ENCODE measurements at places on chromosomes 4 and X.
A peak's percentile ranks its signal among the peaks of the same experiment; 100 is the strongest.

DNA sequence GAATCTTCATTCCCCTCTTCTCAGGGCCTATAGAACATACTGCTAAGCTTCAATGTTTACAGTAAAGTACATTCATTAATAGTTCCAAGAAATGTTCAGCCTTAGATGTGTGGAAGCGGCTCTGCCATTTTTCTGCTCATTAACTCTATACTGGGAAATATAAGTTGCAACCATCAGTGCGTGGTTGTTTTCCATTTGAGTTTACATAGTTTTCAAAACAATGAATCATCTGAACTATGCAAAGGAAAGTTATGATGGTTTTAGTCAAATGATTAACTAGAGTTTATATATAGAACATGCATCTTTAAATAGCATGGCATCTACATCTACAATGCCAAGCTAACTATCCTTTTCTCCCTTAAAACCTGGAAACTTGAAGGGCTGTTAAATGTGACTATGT, 29.6 kb downstream of the LEF1 start:
- DNase-seq: no peak

DNA sequence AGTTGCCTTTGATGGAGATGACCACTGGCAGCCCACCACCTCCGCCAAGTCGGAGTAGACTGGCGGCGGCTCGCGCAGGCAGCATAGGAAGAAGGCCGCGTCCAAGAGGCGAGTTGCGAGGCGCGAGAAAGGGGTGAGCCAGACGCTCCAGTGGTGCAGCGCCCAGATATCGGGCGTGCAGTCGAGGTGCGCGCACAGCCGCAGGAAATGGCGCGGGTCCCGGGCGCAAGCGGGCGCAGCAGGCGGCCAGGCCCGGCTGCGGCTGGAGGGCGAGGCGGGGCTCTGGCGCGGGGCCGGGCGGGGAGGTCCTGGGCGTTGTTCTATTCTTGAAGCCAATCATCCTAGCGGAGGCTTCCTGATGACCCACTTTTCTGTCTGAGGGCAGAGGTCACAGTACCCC, 13.2 kb upstream of the PGRMC1 start:
- no peak for DNase-seq

GRCh38 chr4:25827373-25827772, 35.4 kb downstream of the SEL1L3 start:
- no peak for DNase-seq

DNA sequence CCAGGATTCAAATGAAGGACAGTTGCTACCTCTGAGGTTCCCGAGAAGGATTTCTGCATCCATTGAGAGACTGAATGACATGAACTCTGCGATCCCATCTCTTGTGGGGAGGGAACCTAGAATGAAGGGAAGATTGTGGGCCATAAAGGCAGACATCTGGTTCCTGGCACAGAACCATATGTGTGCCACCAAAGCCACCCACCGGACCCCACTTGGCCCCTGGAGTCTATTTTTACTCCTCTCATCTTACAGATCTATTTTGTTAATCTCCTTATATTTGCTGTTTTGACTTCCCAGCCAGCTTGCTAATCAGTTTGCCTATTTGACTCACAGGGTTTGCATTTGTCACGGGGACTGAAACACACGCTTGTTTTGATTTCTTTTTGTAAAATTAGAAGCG, 7.3 kb downstream of the SOD3 start:
- DNase-seq: no peak

- no peak for DNase-seq
Observed at GRCh38 chrX:19882066-19882775, 5.2 kb downstream of the SH3KBP1 start.

DNA sequence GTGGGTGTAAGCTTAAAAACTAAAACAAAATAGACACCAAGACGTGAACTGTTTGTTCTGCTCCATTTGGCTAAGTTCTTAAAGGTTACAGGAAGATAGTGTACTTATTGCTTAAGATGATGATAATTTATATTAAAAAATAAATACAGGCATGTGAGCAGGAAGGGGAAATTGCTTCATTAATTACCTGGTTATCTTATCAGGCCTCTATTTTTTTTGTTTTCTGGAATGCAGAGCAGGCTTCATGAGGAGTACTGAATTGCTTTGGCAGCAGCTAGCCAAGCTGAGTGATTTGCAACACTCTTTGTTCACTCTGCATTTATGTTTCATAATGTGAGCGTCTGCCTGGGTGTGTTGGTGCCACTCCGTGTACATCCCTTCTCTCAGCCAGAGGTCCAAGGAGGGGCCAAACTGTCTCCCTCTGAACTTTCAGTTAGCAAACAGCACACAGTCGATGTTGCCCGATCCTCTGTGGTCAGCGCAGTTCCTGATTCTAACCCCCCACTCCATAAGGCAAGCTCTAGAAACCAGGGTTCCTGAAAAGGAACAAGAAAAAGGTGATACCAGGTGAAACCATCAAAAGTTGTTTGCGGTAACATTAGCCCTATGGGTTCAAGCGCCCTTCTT, 348.2 kb downstream of the SPRY1 start:
- DNase-seq: no peak

DNA sequence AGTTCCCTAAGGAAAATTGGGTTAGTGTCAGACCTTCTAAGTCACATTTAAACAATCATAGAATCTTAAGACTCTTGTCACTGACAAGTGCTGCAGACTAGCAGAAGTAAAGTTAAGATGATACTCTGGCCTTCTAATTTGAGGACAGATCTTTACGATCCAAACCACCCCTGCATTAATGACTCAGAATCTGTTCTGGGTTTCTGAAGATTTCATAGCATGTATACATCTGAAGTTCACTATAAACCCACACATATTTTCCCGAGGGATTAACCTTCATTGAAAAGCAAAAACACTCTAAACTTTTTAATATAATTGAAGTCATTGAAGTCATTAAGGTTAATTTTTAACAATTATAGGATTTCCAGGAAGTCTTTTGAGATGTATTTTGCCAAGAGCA, 674.3 kb downstream of the IQCM start:
- no peak for DNase-seq

GRCh38 chr4:112247021-112247420, 15.4 kb downstream of the AP1AR start:
- DNase-seq: no peak

DNA sequence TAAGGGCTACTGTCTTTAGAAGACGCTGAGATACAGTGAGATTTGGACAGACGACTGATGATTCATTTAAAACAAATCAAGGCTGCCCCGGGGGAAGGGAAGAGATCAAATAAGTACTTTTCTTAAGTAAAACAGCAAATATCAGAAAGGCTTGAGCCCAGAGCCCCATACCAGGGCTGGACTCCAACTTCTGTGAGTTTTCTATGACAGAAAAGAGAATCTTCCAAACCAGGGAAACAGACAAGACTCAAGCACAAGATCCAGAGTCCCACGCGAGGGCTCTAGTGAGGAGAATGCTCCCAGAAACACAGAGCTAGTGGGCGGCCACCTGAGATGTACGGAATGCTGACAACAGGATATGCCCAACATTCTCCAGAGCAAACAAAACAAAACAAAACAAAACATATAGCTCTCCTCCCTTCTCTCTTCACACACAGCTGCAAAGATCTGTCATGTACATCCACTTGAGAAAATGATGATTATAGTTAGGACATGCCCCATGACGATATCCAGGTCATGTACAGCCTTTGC, 13.1 kb downstream of the ACSL1 start:
- no peak for DNase-seq

GRCh38 chr4:126599746-126600145, 1033.0 kb upstream of the INTU start:
- DNase-seq: no peak

DNA sequence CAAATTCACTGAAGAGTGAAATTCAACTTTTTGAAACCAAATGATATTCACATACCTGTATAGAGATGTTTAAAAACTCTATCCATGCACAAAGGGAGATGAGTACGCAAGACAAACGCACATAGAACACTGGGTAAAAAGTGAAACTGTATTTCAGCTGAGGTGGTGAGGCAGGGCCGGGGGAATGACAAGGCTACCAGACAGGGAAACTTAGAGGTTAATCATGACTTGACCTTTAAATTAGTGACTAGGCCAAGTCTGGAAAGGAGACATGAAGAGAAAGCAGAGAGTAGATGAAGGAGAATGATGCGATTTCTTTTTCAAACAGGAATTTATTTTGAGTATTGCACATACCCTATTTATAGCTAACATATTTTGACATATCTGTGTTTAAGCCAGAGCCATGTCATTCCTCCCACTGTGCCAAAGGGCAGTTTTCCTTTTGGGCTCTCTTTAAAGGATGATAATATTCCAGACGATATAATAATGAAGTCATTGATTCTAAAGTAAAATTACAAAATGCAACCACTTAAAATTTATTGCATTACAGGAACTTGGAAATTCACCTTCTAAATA, 49.4 kb downstream of the ARHGEF6 start:
- peak; percentile 22 for DNase-seq

- no peak for DNase-seq
Observed at GRCh38 chr4:54005475-54005874, 58.9 kb downstream of the CHIC2 start.

DNA sequence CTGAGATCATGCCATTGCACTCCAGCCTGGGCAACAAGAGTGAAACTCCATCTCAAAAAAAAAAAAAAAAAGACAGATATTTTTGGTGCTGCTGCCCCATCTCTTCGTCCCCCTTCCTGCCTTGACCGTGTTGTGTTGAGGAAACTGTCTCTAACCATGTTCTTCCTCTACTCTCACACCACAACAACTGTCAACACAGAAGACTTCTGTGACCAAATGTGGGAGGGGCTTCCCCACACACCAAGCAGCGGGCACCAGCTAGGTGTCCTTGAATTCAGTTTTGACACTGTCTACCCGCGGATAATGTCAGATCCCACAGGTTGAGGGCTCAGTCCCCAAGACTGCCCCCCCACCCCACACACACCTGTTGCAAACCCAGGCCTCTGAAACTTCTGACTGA, 104.7 kb upstream of the BCOR start:
- no peak for DNase-seq

GRCh38 chr4:5391492-5391891, 316.9 kb downstream of the EVC2 start:
- DNase-seq: no peak

- DNase-seq: no peak
Observed at GRCh38 chr4:24680746-24681448, 96.5 kb upstream of the DHX15 start.

DNA sequence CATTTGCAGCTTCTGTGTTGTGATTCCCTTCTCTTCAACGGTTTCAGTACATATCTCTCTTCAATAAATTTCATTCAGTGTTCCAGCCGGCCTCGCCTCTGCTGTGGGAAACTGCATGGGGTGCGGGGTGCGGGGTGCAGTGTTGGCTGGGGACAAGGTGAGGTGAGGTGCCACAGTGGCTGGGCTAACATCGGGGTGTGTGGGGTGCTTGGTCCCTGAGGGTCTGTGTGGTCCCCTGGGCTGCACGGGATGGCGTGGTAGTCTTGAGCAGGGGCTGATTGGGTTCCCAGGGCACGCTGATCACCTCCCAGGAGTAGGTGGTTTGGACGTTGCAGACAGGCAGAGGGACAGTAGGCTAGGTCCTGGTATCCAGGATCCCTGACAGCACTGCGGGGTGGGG, 2.7 kb downstream of the PNMA6A start:
- no peak for DNase-seq

DNA sequence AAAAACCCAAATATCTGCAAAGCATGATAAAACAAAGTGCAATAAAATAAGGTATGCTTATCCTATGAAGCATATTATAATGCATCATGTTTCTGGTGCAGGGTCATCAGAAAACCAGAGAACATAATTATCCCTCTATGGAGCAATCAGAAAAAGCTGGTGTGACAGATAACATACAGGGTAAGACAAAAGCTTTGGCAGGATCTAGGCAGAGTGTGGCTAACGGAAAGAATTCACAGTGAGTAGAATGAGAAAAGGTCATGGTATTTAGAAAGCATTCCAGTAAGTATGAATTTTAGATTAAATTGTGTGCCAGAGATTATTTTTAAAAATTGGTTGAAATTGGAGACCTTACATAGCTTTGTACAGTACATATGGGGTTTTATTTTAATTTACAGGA, 29.0 kb upstream of the UGT2B4 start:
- DNase-seq: no peak

GRCh38 chrX:41875142-41875541, 48.2 kb downstream of the CASK start:
- no peak for DNase-seq

DNA sequence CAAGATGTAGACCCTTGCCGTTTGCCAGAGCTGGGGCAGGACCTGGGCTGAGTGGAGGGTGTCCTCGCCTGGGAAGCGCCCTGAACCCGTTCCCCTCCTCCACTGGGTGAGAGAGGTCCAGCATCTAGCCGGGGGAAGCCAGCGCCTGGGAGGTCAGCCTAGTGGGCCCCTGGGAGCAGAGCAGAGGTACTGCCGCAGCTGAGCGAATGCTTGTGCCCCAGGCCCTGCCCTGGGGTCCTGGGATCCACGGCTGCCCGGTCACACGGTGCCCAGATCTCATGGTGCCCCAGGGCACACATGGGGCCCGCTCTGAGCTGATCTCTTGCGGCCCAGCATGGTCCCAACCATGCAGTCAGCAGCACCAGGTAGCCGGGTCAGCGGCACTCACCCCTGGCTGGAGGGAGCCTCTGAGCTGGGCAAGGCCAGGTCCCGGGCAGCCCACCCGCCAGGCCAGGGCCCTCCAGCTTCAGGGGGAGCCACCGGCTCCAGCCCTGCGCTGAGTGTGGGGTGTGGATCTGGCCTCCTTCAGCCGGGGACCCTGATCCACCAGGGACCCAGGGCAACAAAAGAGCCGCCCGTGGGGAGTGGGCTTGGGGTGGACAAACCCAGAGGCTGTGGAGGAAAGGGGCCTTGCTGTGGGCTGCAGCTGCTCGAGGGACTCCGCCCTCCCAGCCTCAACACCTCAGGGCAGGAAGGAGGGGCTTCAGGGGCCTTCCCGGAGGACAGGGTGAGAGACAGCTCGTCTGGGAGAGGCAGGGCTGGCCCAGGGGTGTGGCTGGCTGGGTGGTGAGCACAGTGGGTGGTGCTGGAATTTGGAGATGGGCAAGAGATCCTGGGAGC, 4.1 kb upstream of the CPLX1 start:
- DNase-seq: no peak

DNA sequence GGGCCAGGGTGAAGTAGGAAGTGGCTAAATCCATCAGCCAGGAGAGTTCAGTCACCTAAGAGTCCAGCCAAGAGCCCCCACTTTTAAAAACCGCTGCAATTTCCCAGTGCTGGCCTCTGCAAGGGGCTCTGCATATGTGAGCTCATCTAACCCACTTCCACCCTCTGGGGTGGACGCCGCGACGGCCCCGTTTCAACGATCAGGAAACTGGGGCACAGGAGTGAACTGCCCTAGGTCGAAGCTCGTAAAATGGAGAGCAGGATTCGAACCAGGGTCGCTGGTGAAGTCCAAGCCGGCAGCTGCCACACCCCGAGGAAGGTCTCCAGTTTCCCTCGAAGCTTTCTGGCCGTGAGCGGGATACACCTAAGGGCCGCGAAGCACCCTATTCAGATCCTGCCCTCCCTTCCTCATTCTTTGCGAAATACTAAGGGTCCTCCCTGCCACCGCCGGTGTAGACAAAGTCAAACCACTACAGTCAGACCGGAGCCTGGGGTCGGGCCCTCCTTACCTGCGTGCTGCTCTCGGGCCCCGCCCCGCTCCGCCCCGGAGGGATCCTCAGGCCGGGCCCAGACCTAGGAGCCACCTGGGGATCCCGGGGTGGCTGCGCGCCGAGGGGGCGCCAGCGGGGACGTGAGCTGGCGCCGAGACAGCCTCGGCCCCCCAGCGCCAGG, 446 bp downstream of the EVC2 start:
- DNase-seq: no peak

GRCh38 chr4:27176400-27176799, 315.8 kb downstream of the STIM2 start:
- DNase-seq: no peak

GRCh38 chr4:122803788-122804208, 22.8 kb upstream of the FGF2 start:
- DNase-seq: no peak
